Stimulated activated CD8-positive, alpha-beta memory T cell treated with anti-CD3 and anti-CD28 coated beads, Interleukin-2, amount 100 ng/mL, for 1 hour (primary cell): ENCODE measurements at places on chromosomes 1 and 21.

- DNase-seq: no peak
Observed at GRCh38 chr1:182615468-182616129, 11.4 kb upstream of the RGS16 start.

GRCh38 chr1:167293057-167293456 lies 72.4 kb downstream of the POU2F1 start:
- no peak for DNase-seq

- DNase-seq: no peak
Observed at GRCh38 chr1:116232989-116233514, 121.9 kb downstream of the MAB21L3 start.

DNA sequence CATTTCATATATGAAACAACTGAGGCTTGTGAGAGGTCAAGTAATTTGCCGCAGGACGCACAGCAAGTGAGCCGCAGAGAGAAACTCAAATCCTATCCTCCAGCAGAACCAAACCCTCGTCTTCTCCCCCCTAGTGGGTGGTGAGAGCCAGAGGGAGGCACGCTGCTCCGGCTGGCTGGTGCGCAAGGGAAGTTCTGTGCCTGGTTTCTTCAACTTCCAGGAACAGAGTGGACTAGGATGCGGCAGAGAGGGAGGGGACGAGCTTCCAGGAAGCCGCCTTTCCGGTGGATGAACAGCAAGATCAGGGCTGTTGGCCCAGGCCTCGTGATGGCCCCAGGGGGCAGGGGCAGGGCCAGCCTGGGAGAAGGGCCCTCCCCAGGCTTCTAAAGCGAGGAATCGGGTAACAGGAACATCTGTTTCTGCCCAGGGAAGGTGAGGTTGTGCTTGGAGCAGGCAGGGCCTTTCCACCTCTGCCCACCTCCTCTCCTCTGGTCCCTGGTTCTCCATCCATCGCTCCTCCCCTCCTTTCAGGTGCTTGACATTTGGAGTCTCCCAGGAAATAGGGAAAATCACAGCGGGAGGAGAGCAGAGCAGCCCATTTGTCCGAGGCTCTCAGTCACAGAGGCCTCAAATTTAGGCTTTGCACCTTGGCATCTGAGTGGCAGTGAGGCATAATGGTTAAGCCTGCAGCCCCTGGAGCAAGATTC lies 16.8 kb upstream of the PDIK1L start:
- no peak for DNase-seq

- DNase-seq: no peak
Observed at GRCh38 chr1:208524376-208524775, 280.2 kb upstream of the PLXNA2 start.

- DNase-seq: no peak
Observed at GRCh38 chr1:192167911-192168700, 9.8 kb downstream of the RGS18 start.

- DNase-seq: no peak
Observed at GRCh38 chr1:6874298-6874697, 89.0 kb downstream of the CAMTA1 start.

GRCh38 chr1:18748435-18748834 lies 111.0 kb downstream of the TAS1R2 start:
- no peak for DNase-seq

DNA sequence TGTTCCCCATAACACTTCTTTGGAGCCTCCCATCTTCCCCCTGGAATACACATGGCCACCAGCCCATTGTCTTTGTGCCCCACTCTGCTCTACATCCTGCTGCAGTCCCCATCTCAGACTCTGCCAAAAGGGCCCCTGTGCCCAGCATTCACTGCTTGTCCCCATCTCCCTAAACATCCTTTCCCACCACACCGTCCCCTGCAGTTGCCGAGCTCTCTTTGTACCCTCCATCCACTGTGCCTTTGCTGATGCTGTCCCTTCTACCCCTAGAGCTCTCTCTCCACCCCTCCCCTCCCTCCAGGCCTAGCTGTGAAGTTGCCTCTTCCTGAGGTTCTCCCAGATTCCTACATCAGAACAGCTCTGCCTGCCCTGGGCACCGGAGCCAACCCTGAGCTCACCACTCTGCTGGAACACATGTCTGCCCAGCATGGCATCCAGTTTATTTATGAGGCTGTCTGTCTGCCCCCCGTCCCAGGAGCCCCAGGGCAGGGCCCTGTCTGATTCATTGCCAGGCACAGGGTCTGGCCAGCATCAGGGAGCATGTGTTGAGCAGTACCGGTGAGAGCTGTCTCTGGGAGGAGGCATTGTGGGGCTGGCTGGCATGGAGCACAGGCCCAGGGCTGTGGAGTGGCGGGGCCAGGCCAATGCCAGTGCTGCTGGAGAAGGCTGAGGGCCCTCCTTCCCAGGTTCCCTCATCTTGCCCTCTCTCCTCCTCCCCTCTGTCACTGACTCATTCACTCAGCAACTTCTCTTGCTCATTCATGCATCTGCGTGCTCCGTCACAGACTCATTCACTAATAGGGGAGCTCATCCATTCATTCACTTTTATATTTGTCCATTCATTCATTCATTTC lies 28.8 kb downstream of the EDN2 start:
- DNase-seq: no peak

- DNase-seq: no peak
Observed at GRCh38 chr1:18175530-18176377, 68.2 kb downstream of the IGSF21 start.
